ENCODE measurements at places on chromosomes 16 and 17.
A peak's percentile ranks its signal among the peaks of the same experiment; 100 is the strongest.

- no peak for DNase-seq
Observed at GRCh38 chr17:76174037-76174436, 33.0 kb upstream of the FOXJ1 start.

GRCh38 chr17:73535746-73536145, 108.5 kb downstream of the SDK2 start:
- no peak for DNase-seq

DNA sequence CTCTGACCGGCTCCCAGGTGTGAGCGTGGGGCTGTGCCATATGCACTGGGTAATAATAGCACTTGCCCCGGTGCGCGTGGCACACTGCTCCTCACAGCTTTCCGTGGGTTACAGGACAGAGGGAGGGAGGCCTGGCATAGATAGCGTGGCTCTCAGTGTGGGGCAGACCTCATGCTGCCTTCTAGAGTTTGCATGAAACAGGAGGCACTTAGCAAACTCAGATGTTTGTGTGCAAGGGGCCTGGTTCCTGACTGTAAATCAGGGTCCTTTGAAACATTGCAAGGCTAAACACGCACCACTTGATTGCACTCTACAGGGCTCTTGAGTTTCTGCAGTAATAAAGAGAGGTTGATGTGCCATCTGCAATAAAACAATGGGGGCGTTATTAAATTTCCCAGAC, 101.7 kb downstream of the RPTOR start:
- no peak for DNase-seq

DNA sequence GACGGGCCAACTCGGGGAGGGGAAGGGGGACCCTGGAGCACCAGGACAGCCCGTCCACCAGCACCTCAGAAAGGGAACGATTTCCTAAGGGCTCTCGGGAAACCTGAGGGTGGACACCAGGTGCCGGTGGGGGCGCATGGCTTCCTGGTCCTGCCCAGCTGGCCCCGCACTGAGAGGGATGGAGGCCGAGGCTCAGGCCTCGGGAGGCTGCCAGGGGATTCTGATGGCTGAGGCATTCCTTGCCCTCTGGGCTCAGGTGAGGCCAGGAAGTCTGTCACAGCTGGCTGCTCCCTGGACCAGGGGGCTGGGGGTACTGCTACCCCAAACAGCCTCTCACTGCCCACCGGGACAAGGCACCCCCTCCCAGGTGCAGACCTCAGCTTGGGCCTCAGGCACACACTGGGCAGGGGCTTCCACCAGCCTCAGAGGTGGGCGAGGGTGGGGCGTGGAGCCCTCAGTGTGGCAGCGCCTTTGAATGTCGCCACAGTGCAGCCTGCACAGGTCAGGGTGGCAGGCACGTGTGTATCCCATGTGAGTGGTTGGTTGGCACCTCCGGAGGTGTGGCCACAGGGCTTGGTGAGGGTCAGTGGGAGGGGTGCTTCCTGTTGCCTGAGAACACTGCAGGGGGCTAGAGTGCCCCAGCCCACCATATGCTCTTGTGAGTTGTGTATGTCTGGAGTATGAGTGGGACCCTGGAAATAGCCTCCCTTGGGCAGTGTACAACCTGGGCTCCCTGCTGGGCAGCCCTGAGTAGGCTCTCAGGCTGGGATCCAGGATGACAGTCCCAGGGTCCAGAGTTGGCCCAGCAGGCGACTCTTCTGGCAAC, 3.9 kb upstream of the FSCN2 start:
- no peak for DNase-seq

- DNase-seq: peak; percentile 79
Observed at GRCh38 chr17:8475781-8476180, 40.1 kb downstream of the NDEL1 start.

GRCh38 chr16:81646561-81646960, 132.5 kb upstream of the PLCG2 start:
- DNase-seq: no peak

DNA sequence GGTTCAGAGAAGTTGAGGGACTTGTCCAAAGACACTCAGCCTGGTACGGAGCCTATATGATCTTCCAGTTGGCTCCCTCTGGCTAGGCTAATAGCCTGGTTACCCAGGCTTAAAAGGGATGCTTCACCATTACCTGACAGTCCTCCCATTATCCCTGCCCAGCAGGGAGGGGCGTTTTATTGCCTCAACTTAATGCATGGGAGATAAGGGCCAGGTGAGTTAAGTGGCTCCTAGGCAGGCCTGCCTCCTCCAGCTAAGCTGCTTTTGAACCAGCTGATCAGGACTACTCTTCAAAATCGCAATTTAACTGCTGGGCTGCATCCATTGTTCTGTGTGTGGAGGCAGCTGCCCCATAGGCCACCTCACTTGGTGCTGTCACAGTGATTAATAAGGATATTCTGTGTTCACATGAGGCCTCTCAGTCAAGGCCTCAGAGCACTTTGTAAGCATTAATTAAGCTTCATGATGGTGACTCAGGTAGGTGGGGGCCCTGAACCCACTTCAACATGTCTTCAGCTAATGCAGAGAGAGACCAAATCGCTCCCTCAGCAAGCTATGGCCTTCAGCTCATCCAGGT, 27.9 kb downstream of the SMPD3 start:
- no peak for DNase-seq

- no peak for DNase-seq
Observed at GRCh38 chr17:47630614-47631013, 19.1 kb upstream of the KPNB1 start.

DNA sequence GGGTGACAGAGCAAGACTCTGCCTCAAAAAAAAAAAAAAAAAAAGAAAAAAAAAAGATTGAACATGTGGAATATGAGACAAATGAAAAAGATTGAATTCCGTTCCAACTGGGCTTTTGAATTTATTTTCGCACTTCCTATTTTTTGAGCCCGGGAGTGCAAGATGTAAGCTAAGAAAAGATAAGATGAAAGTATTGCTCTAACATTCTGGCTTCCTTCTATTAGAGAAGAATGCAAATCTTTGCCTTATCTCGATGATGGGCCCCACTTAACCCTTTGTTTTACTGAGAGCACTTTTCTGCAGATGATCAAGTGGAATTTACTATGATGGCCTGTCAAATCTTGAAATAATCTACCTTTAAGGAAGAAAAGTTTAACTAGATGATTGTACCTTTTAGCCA, 96.3 kb downstream of the WWOX start:
- no peak for DNase-seq

DNA sequence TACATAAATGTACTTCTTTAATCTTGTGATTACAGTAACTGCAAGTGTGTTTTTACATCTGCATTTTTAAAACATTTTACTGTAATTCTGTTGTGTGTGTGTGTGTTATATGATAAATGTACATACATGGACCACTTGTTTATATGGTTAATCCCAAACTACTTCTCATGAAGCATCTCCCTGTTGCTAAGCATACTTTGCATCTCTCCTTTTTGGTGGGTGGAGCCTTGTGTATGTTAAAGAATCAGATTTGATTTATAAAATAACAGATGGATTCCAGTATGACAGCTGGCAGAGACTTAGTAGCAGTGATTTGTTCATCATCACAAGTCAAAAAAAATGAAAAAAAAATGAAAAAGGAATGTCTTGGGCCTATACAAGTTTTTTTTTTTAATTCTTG, 56.0 kb upstream of the RHBDL3 start:
- no peak for DNase-seq

DNA sequence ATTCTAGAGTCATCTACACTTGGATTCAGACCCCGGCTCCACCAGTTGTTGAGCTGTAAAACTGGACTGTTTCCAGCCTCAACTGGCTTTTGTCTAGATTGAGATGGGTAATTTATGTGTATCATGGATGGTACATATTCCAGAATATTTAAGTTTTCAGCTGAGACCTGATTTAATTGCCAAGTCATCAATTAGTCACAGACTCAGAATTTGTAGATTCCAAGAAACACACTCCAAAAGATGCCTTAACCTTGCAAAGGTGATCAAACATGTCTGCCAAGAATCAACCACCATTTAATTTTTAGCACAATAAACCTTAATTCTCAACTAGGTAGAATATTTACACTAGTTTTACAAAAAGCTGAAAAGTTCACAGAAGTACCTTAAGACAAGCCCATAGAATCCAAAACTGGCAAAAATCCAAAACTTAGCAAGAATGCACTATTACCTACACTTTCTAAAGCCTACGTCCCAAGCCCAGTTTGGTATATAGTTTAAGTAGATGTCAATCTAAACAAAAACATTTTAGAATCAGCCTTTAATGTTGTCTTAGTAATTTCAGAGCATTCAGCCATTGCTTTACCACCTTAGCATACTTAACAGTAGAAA, 17.7 kb downstream of the SIAH1 start:
- no peak for DNase-seq

- DNase-seq: no peak
Observed at GRCh38 chr17:35082073-35082657, 18.7 kb upstream of the RFFL start.

All from lower leg skin (tissue), 4 donors.